ENCODE measurements at places on chromosomes 1 and 21. TPM values are rescaled to one million over a fixed set of nuclear protein-coding genes. Genes with fewer than 3 reads are reported as not detected.

The ITLN1 gene
- total RNA-seq: not detected

The EFNA1 gene
- total RNA-seq: 28.5 TPM

The MTMR11 gene
- total RNA-seq: 6.5 TPM

The TIE1 gene
- not detected for total RNA-seq

The HSD11B1 gene
- total RNA-seq: 0.26 TPM

The ACAP3 gene
- total RNA-seq: 12.0 TPM

The GREM2 gene
- 0.14 TPM for total RNA-seq

The RNU1-3 gene
- total RNA-seq: not detected

The KCNJ15 gene
- 0.25 TPM for total RNA-seq

The CD1B gene
- not detected for total RNA-seq

The MROH9 gene
- not detected for total RNA-seq

The SLC1A7 gene
- 0.05 TPM for total RNA-seq

The LCE5A gene
- total RNA-seq: not detected

The CD160 gene
- total RNA-seq: not detected

The RAD54L gene
- total RNA-seq: 12.1 TPM

The FBXO2 gene
- total RNA-seq: 8.4 TPM

The CCDC17 gene
- total RNA-seq: 0.23 TPM
